Activated CD8-positive, alpha-beta memory T cell treated with anti-CD3 and anti-CD28 coated beads for 1 hour (primary cell): ENCODE measurements at places on chromosomes 4 and X.

DNA sequence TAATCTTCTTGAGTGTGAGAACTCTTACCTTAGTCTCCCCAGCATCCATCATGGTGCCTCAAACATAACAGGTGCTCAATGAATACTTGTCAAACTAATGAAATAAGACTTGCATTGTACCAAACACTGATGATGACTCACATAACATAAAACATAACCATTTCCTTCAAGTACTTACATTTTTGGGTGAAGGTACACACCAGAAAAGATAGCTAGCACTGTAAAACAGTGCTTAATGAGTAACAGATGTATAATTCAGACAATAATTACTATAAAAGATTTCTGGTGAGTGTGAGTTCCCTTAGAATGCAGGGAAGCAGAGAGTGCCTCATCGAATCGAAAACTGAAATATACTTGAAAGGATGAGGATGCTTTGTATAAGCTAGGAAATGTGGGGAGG is 70.1 kb upstream of the HCCS start:
- no peak for DNase-seq

GRCh38 chr4:67394879-67395278 is 150.4 kb downstream of the CENPC start:
- DNase-seq, result no peak

GRCh38 chr4:110417136-110417535 is 58.8 kb upstream of the ENPEP start:
- DNase-seq, result no peak

DNA sequence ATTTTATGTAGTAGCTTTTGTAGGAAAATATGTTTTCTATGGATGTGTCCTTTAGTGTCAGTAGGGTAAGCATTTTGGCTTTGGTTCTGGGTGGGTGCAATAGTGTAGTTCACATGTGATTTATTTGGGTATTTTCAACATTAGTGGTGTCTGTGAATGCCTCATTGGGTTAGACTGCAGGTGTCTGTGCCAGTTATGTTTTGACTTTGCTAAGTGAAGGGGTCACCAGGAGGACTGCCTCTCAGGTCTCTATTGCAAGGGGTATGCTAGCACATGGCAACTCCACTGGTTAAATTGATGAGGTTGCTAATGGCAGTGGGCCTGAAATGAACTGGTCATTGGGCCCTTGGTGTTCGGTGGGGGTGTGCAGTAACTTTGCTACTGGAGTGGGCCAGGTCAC is 467.1 kb downstream of the NAF1 start:
- no peak for DNase-seq

DNA sequence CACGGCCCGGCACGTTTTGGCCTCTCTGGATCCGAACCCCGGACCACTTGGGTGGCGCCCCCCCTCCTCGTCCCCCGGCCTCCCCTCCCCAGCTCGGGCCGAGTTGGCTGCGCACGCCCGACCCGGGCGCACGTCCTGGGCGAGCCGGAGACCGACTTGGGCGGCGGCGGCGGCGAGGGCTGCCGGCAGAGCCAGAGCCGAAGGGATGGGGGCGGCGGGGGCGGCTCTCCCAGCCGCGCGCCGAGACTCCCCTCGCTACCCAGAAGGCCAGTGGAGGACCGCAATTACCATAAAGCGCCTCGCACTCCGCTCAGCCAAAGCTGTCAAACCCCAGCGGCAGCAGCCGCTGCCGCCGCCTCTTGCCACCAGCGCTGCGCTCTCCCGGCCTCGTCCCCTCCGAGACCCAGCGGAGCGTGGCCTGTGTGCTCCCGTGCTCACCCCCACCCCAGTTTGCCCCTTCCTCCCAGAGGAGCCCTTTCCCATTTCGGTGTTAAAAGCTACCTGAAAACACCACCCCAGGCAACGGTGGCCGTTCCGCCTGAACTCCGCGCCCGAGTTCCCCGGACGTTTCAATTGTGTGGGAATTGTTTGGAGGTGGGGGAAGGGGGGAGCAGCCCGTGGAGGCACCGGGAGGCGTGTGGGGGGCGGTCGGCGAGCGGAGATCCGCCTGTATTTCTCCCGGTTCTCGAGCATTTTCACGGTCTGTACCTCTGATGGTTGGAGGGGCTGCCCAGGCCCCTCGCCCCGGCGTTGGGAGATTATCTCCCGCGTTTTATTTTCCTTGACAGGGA is 701 bp upstream of the BCOR start:
- DNase-seq, result no peak

DNA sequence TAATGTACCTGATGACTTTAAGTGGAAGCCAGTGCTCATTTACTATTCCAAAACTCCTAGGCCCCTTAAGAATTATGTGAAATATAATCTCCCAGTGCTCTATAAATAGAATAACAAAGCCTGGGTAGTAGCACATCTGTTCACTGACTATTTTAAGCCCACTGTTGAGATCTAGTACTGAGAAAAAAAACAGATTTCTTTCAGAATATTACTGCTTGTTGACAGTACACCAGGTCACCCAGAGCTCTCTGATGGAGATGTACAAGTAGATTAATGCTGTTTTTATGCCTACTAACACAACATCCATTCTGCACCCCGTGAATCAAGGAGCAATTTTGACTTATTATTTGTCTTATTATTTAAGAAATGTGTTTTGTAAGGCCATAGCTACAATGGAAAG is 75.7 kb downstream of the FAM47C start:
- DNase-seq, result no peak

DNA sequence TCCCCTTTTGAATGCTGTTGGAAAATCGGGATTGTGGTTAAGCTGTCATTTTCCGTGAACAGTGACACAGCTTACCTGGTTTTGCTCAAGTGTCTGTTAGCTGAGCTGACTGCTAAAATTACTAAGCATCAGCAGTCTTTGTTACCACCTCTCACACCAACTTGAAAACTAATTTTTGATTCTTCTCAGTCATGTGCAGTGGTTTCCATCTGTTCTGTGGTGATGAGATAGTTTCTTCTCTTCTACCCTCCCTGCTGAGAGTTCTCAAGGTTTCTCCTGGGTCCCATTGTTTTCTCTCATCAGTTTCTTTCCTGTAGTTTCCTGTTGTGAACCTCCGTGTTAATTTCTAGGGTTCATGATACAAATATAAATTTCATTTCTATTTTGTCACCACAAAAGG is 225.6 kb downstream of the ARHGAP10 start:
- no peak for DNase-seq

- DNase-seq, result no peak
These were observed 3.3 kb downstream of the STK32B start for GRCh38 chr4:5054532-5054931.

GRCh38 chrX:56228914-56229313 is 3.2 kb upstream of the KLF8 start:
- no peak for DNase-seq

GRCh38 chr4:20394512-20394911 is 142.8 kb downstream of the SLIT2 start:
- DNase-seq, result no peak

GRCh38 chr4:27048429-27049238 is 188.0 kb downstream of the STIM2 start:
- no peak for DNase-seq

- no peak for DNase-seq
These were observed 375.7 kb downstream of the NLGN4X start for GRCh38 chrX:5852941-5853340.

DNA sequence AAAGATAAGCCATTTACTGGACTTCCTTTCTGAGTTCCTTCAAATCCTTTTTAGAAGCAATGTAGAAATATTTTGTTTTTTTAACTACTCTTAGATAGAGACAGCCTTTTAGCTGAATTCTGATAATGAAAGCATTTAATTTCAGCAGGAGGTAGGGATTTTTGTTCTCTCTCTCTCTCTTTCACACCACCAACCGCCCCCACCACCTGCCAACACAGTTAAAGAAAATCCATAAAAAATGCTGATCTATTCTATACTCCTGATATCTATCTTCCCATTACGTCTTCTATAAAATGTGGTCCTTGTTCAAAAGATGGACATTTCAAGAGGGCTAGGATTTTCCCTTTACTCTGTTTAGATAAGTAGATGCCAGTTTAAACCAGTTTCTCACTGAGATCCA is 104.5 kb downstream of the DCLK2 start:
- no peak for DNase-seq

DNA sequence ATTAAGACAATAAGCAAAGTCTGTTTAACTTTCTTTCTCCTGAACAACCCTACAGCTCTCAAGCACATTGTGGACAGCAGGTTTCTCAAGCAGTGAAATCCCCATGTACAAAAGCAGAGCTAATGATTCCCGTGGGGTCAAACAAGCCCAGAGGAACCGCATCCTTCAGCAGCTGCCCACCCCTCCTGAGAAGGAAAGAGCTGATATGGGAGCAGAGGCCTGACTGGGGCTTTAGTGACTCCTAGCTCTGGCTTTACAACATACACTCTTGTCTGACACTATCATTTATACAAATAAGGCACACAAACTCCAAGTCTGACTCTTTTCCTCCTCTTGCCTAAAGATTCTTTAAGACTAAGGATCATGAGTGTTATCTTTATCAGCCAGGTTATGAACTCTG is 32.8 kb downstream of the HDAC8 start:
- no peak for DNase-seq

DNA sequence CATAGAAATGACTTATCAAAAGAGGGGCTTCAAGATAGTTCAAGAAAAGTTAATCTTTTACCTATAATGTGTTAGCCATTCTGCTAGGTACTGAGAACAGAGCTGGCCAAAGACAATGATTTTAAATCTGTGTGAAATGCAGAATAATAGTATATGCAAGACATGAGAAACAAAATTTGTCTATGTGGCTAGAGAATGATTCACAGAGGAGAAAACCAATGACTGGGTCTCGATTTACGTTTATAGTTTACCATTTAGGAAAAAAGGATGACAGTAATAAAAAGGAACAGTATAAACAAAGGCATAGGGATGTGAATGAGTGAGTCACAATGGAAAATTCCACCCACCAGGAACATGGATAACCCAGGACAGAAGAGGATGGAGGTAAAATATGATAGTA is 31.9 kb downstream of the NPFFR2 start:
- no peak for DNase-seq

DNA sequence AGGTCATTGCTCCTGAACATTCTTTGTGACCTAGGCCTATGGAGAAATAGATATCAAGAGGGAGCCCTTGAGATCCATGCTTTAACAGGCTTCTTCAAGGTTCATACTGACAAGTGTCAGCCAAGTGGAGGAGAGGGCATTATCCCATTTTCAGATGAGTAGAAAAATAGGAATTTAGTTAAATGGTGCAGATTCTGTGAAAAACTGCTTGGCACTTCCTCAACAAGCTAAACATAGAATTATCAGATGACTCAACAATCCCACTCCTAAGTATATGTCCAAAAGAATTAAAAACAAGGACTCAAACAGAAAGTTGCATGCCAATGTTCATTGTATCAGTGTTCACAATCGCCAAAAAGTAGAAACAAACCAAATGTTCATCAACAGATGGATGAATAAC is 43.8 kb upstream of the KCNIP4 start:
- DNase-seq, result no peak

DNA sequence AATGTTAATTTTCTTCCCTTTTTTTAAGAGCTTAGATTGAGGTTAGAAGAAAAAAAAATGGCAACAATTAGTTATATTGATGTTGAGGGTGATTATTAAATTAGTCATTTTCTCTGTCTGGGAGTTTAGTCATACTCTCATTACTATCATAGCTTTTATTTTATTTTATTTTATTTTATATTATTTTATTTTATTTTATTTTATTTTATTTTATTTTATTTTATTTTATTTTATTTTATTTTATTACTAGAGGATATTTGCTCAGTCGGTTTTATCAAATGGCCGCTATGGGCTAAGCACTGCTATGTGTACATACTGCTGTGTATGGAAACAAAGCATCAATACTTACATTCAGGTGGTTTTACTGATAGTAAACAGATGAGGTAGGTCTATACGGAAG is 239.5 kb downstream of the RAPGEF2 start:
- DNase-seq, result no peak

DNA sequence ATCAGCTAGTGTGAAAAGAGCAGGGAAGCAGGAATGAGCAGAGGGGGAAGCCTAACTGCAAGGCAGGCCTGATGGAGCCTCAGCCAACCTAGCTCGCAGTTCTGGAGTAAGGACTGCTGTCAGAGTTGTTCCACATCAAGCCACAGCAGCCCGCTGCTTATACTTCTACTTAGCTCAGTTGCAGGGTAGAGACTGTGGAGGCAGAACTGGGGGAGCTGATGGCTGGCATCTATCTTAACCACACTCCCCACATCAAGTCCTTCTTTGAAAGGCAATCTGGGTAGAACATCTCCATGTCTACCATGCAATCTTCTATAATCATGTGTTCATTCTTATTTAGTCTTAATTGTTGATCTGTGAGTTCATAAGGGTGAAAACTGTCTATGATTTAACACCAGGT is 46.1 kb downstream of the DDX60 start:
- DNase-seq, result no peak

DNA sequence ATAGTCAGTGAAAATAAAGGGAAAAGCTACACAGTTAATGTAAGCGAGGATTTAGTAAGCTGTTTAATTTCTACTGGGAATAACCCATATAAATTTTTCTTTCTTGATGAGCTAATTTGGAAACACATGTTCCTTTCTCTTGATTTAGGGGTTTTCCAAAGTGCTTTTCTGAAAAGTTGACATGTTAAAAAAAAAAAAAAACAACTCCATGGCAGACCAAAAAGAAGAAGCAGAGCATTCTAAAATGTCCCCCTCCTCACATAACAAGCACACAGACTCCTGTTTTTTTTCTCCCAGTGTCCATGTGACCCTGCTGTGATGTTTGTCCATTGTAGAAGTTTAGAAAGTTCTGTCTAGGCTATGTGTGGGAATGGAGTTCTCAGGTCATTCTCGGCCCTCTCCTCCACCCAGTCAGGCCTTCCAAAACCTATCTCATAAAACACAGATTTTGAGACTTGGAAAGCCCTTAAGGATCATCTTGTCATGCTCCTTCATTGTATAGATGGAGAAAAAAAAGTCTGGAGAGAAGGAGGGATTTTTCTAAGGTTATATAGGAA is 792 bp downstream of the CLIC2 start:
- no peak for DNase-seq

DNA sequence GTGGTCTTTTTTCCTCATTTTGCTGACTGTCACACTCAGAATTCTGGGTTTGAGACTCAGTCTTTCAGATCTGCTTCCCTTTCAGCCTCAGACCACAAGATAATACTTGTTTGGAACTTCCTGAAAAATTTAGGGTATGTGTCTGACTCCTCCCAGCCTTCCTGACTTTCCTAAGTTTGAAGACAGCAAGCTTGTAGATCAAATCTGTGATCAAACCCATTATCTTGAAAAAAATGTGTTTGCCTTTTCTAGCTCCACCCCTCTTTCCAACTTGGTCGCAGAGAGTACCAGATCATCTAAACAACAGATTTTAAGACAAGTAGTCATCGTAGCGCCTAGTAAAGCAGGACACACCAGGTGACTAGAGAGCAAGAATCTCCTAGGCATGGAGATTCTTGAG is 9.9 kb downstream of the BCAP31 start:
- DNase-seq, result no peak

- DNase-seq, result no peak
These were observed 496.7 kb downstream of the SPRY1 start for GRCh38 chr4:123893011-123893981.

- no peak for DNase-seq
These were observed 28.3 kb upstream of the UXT start for GRCh38 chrX:47687263-47687662.

DNA sequence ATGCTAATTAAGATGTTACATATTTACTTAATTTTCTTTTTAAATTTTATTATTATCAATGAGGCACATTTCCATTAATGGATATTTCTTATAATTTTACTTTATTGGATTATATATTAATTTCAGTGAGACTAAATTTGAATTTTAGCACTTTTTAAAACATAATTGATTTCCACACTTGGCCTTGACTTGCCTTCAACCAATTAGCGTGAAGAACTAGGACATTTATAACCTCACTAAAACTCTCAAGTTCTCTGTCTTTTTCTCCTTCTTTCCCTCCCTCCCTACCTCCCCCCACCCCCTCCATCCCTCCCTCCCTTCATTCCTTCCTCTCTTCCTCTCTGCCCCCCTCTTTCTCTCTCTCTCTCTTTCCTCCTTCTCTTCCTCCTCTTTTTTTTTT is 1618.1 kb downstream of the C4orf33 start:
- DNase-seq, result no peak
